Activated CD4-positive, alpha-beta T cell treated with anti-CD3 and anti-CD28 coated beads for 36 hours (primary cell): ENCODE measurements at places on chromosomes 2 and 18.

DNA sequence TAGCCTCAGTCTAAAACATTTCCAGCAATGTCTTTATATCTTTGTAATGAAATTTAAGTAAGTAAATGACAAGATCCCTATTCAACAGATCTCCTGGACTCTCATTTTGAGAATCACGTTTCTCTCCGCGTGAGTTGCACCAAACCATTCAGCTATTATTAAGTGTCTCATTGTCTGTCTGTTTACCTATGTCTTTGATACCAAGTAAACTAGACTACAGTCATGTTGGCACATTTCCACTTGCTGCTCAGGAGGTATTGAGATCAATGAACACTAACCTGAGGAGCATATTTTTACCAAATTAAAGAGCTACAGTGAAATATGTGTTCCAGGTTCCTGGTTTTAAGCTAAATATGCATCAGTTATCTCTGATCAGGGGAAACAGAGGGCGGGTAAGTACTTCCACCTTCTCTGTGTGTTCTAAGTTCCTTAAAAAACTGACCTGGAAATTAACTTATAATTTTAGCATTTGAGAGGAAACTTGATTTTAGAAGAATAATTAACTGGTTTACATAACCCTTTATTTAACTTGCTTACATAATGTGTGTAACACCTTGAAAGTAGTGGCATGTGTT, 125.8 kb downstream of the OSBPL6 start:
- DNase-seq, result no peak
- no peak overlapping the region for H3K27ac ChIP-seq
- H3K27me3 ChIP-seq, result peaks cover 13% of the 10 kb centered on the region
- H3K36me3 ChIP-seq, result no peaks in the 10 kb centered on the region
- H3K4me3 ChIP-seq, result no peak overlapping the region

- H3K4me3 ChIP-seq, result no peak overlapping the region
- H3K27ac ChIP-seq, result peak overlapping the region; percentile 26
- H3K4me1 ChIP-seq, result peaks cover 61% of the 10 kb centered on the region
Measured at GRCh38 chr2:157901325-157901724, 25.2 kb upstream of the ACVR1 start.

DNA sequence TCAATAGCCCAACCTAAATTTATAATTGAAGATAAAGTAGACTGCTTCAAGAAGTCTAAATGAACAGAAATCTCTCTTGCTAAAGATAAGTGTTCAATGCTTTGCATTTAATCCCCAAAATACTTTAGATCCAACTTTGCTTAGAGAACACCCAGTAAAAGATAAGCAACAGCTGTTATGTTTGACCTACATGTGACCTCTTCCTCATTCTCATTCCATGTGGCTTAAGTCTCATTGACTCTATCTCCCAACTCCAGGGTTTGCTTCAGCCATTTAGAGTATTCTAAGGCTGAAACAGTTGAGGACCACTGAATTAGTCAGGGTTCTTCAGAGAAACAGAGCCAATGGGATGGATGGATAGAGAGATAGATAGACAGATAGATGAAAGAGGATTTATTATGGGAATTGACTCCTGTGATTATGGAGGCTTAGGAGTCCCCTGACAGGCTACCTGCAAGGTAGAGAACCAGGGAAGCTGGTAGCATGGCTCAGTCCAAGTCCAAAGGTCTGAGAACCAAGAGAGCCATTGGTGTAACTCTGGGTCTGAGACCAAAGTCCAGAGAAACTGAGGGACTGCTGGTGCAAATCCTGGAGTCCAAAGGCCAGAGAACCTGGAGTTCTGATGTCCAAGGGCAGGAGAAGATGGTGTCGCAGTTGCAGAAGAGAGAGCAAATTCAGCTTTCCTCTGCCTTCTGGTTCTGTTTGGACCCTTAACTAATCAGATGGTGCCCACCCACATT, 32.1 kb downstream of the CRYGD start:
- no peaks in the 10 kb centered on the region for H3K4me1 ChIP-seq
- H3K27ac ChIP-seq, result peak overlapping the region; percentile 35

DNA sequence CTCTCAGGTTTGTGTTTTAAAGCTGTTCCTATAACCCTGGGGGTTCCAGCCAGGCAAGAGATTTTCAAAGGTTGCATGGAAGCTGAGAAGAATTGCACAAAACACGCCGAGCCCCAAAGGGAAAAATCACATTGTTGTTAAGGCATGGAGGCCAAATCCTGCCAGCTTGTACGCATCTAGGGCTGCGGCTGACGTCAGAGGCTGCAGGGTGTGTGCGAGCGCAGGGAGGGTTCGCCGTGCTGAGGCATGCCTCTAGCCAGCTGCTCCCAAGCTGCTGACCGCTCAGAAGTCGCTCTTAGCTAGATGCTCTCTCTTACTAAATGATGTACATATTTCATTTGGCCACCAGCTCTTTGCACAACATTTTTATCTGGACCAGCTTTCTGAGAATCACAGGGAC, 191.8 kb downstream of the LPIN1 start:
- H3K4me1 ChIP-seq, result no peaks in the 10 kb centered on the region
- no peak overlapping the region for H3K27ac ChIP-seq
- no peaks in the 10 kb centered on the region for H3K36me3 ChIP-seq
- no peak for DNase-seq
- no peak overlapping the region for H3K4me3 ChIP-seq

- no peak overlapping the region for H3K4me3 ChIP-seq
- no peaks in the 10 kb centered on the region for H3K4me1 ChIP-seq
- H3K27ac ChIP-seq, result no peak overlapping the region
- no peaks in the 10 kb centered on the region for H3K27me3 ChIP-seq
- peak; percentile 86 for DNase-seq
- H3K36me3 ChIP-seq, result peaks cover 43% of the 10 kb centered on the region
Measured at GRCh38 chr2:229800997-229801754, 86.8 kb upstream of the DNER start.

DNA sequence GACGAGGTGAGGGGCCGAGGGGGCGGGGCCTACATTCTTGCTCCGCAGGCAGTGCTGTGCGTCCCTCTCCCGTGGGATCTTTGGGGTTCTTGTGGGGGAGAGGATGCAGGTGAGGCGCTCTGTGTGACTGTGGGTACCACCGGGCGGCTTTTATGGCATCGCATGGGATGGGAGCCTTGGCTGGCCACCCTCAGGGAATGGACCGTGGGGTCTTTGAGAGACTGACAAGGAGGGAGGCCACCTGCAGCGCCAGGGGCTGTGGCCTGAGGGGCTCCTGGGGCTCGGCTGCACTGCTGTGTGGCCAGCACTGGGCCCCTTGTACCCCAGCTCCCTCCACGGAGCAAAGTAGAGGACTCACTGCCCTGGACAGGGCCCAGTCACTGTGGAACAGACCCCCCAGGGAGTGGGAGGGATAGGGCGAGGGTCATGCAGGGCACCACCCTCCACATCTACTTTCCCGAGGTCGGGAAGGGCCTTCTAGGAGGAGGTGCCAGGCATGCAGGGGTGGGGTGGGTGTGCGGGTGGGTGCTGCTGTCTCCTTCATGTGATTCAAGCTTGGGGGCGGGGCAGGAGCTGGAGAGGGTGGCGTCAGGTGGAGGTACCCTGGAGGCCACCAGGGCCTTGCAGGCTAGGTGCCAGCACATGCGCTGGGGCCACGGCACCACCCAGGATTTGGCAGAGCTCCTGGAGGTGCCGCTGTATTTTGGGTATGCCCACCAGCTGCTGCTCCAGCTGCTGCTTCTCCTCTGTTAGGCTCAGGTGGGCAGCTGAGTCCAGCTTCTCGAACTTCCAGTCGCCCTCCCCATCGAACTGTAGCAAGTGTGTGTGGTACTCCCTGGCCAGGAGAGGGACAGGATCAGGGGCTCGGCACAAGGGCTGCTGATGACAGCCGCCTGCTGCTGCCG, 1072.4 kb downstream of the RPIA start:
- no peak for DNase-seq
- H3K27ac ChIP-seq, result no peak overlapping the region
- no peak overlapping the region for H3K4me3 ChIP-seq
- H3K4me1 ChIP-seq, result no peaks in the 10 kb centered on the region

- DNase-seq, result no peak
- H3K27ac ChIP-seq, result no peak overlapping the region
- H3K27me3 ChIP-seq, result no peaks in the 10 kb centered on the region
- no peak overlapping the region for H3K4me3 ChIP-seq
Measured at GRCh38 chr2:63562751-63563150, 25.5 kb downstream of the WDPCP start.

DNA sequence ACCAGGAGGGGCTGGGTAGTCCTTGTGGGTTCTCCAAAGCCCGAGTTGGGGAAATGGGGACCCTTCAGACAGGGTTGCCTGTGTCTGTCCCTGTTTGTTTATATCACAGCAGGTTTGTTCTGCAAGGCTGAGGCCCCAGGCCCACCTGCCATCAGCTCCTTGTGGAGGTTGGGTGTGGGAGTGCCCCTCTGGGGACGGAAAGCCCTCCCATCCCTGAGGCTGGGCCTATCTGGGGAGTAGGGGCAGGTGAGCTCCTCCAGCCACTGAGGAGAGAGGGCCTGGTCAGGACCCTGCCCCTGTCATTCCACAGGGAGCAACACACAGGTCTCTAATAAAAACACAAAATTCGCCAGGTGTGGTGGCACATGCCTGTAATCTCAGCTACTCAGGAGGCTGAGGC, 23.3 kb upstream of the EFHD1 start:
- H3K36me3 ChIP-seq, result no peaks in the 10 kb centered on the region
- H3K4me3 ChIP-seq, result no peak overlapping the region
- peaks cover 4% of the 10 kb centered on the region for H3K4me1 ChIP-seq
- H3K27ac ChIP-seq, result no peak overlapping the region
- DNase-seq, result no peak
